ENCODE measurements at places on chromosomes 3 and 15.
A peak's percentile ranks its signal among the peaks of the same experiment; 100 is the strongest.

GRCh38 chr3:28252001-28252431 is 10.6 kb downstream of the CMC1 start:
- DNase-seq, result no peak

DNA sequence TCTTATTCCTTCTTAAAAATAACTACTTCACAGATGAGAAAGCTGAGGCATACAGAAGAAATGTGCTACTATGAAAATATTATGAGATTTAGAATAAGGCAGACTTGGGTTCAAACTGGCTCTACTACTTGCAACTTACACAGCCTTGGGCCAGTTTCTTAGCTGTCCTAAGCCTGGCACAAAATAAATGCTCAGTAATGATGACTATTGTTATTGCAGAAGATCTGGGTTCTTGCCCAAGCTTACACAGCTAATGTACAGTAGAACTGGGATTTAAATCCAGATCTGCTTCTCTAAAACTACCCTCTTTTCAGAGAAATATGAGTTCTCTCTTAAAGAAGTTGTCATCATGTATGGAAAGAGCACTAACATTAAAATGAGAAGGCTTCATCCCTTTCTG is 228.2 kb upstream of the TPRG1 start:
- no peak for DNase-seq

DNA sequence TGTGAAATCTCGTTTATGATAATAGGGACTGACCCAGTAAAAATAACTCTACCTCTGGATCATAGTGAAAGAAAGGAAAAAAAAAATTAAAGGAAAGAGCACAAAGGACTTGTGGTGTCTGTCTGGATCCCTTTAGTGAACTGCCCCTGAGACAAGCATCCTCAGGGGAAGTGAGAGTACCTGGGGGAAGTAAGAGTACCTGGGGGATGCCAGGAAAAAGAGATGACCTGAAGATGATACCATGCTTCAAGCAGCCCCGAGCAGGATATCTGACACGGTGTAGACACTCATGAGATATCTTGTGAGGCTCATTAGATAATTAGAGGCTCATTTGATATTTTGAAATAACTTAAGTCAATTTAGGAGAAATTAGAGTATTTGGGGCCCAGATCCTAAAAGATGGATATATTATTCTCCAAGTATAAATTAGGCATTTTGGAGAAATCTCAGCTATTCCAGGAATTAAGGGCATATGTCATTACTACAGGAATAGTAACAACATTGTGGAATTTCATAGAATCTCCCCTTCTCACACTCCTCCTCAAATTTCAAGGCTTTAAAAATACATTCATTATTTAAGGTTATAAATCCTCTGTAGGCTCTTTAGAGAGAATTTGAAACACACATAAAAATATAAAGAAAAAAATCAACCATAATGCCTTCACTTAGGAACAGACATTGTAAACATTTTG is 36.3 kb upstream of the PSMD6 start:
- no peak for DNase-seq

DNA sequence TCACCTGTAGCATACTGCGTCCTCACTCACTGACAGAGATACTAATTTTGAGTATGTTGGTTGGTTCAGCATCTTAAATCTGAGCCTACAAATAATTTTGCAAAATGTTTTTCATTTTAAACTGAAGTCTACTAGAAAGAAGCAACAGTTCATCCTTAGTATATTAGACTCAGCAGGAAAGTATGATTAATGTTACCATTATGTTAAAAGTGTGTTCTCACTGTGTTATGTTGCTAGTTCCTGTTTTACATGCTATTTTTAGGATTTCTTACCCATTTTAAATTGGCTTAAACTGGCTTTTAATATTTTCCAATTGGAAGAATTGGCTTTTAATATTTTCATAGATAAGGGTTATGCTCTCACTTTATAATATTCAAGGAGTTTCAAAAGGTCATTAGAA is 25.7 kb downstream of the ACKR4 start:
- DNase-seq, result no peak

- no peak for DNase-seq
Observed at GRCh38 chr3:41681479-41681878, 280.4 kb downstream of the ULK4 start.

DNA sequence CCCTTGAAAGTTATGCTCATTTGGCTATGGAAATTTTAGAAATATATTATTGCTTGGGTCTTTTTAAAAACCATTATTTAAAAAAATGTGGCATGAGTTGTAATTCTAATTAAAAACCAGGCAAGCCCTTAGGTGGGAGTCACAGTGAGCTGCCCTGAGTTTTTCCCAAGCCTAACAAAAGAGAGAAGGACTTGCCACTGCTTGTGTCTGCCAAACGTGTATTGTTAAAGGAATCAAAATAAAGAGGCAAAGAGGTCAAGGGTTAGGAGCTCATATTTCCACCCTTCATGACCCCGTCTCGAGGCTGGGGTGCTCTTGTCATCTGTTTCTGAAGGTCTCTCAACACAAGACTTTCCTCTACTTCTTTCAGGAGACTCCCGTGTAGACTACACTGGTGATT is 321.1 kb downstream of the ZIC1 start:
- no peak for DNase-seq

- DNase-seq, result no peak
Observed at GRCh38 chr3:82002986-82003642, 241.7 kb upstream of the GBE1 start.

GRCh38 chr15:27576576-27576975 is 522.5 kb downstream of the OCA2 start:
- no peak for DNase-seq

GRCh38 chr3:114899186-114899931 is 247.7 kb downstream of the ZBTB20 start:
- peak; percentile 5 for DNase-seq

DNA sequence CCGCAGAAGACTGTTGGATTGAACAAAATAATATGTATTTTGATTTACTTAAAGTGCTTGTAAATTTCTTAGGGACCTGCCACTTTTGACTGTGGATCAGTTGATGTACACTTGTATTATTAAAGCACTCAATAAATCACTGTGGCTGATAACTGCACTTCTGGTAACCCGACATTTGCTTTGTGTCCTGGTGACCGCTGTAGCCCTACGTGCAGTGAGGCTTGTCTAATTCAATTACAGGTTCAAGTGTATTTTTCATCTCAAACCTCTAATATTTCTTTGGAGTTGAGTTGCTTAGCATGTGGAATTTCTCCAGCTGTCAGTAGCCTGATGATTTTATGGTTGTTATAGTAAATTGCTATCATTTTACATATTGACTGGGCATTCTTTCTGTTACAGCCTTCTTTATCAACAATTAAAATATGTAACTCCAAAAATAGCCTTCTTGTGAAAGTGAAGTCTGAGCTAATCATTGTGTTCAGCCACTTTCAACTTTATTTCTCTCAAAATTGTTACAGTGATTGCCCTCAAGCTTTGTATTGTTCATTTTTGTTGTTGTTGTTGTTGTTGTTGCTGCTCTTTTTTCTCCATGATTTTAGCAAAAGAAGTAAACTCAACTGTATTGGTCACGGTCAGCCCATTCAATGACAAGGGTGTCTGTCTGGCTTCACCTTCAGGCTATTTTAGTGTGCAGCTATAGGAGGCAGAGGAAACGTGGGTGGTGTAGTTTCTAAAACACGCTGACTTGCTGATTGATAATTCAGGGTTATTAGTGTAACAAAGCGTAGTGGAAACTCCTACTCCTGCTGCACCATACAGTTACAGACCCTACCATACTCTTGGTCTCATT is 215.1 kb upstream of the UBE2E1 start:
- DNase-seq, result no peak

DNA sequence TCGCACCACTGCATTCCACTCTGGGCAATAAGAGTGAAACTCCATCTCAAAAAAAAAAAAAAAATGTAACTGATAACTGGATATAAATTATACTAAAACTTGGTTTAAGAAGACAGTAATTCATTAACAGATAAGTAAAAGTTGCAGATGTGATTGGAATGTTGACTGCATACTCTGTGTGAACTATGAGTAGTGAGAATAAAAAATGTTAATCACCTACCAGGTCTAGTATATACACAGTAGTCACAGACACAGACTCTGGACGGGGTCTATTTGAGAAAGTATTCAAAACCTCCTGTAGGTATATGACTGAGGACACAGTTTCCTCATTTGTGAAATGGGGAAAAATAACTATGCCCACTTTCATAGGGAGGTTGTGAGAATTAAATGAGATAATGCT is 26.0 kb downstream of the GOLM2 start:
- DNase-seq, result no peak

GRCh38 chr15:101120987-101121386 is 130.9 kb downstream of the CHSY1 start:
- no peak for DNase-seq

GRCh38 chr3:7309641-7310102 is 448.8 kb downstream of the GRM7 start:
- no peak for DNase-seq

- no peak for DNase-seq
Observed at GRCh38 chr3:10357592-10358308, 36.8 kb upstream of the SEC13 start.

- no peak for DNase-seq
Observed at GRCh38 chr15:27768732-27769475, 330.2 kb downstream of the OCA2 start.

DNA sequence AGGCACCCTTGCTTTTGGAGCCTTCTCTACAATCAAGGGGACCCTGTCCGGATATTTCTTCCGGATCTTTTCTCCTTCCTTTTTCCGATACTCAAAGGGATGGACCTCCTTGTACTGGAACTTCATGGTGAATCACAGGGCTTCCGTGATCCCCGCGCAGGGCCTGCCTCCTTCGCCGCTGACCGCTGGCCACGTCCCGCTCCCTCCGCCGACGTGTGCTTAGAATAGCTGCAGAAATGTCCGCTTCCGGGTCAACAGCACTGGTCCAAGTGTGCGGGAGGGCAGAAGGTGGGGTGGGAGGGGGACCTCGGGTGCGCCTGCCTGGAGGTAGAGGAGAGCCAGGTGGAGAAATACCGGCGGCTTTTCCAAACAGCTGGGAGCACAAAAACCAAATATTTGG is 3.0 kb upstream of the ZNF774 start:
- no peak for DNase-seq

DNA sequence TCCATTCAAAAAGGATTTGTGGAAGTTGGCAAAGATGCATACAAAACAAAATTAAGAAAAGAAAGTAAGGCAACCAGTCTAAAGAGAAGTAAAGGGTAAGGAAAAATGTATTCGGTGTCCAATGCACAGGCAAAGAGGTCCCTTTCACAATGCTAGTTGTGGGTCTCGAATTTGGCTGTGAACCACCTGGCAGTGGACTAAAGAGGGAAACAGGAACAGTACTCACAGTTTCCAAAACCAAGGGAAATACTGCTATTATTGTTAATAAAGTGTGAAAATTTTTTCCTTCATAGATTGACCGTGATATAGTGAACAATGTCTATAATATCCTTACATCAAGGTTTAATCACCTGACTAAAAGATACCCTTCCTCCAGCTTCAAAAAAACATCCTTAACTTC is 57.9 kb downstream of the TNIK start:
- no peak for DNase-seq

GRCh38 chr3:184715943-184716621 is 4.2 kb upstream of the MAGEF1 start:
- no peak for DNase-seq

DNA sequence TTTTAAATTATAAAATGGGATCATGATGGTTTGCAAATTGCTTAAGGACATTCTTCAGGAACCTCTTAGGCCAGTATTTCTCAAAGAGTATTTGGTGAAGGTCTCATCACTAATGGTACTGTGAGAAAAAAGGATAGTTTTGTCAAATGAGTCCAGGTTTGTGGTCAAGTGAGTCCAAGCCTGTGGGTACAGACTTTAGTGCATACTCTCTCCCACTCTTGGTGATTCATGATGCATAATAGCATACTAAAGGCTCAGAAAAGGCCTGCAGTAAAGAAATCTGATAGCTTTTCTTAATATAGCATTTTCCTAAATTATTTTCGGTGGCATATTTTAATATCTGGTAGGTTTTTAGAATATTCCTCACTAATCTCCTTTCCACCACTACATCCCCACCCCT is 20.0 kb downstream of the BOC start:
- DNase-seq, result no peak

DNA sequence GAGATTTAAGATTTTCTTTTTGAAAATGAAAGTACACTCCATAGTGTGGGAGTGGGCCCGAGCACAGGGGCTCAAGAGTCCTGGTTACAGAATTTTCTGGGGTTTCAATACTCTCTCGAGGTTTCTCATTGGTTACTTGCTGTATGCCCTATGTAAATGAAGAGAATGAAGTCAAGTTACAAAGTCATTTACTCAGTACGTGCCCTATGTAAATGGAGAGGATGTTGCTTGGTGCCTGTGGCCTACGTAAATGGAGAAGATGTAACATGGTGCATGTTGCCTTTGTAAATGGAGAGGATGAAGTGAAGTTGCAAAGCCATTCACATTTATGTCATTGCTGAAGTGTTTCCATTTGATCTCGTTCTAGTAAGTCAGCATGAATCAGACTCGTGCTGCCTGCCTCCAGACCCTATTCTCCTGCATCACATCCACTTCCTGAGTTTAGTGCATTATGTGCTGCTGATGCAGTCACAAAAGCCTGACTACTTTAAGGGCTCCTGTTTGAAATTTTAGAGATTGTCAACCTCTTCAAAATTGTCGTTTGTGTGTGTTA is 302.0 kb downstream of the ZBBX start:
- no peak for DNase-seq

GRCh38 chr3:27630885-27631284 is 91.2 kb downstream of the EOMES start:
- no peak for DNase-seq

GRCh38 chr3:170961616-170962400 is 53.4 kb upstream of the EIF5A2 start:
- DNase-seq, result peak; percentile 27

GRCh38 chr15:85691350-85692240 is 103.1 kb downstream of the KLHL25 start:
- no peak for DNase-seq

GRCh38 chr15:60890375-60891230 is 338.5 kb downstream of the RORA start:
- peak; percentile 80 for DNase-seq

- DNase-seq, result no peak
Observed at GRCh38 chr3:99505646-99506269, 132.6 kb upstream of the COL8A1 start.

- no peak for DNase-seq
Observed at GRCh38 chr3:69420781-69421520, 35.1 kb upstream of the FRMD4B start.

Measured in HAP-1 (cell line).